ENCODE measurements at places on chromosomes 11 and 22.

DNA sequence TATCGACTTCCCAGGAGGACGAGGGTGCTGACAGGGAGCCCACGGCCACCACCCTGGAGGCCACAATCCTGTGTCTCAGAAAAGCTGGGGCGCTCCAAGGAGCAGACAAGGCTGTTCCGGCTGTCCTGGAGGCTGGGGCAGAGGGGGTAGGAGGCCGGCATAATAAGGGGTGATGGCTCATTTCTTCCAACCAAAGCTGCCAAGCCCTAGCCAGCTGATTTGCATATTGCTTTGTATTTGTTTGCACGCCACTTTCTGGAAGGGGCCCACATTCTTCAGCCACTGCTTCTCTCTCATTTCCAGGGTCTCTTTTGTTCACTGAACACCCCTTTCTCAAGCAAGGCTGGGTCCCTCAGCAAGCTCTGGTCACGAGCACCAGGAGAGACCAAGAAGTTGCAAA lies 4.7 kb downstream of the PDE2A start:
- DNase-seq: no peak

DNA sequence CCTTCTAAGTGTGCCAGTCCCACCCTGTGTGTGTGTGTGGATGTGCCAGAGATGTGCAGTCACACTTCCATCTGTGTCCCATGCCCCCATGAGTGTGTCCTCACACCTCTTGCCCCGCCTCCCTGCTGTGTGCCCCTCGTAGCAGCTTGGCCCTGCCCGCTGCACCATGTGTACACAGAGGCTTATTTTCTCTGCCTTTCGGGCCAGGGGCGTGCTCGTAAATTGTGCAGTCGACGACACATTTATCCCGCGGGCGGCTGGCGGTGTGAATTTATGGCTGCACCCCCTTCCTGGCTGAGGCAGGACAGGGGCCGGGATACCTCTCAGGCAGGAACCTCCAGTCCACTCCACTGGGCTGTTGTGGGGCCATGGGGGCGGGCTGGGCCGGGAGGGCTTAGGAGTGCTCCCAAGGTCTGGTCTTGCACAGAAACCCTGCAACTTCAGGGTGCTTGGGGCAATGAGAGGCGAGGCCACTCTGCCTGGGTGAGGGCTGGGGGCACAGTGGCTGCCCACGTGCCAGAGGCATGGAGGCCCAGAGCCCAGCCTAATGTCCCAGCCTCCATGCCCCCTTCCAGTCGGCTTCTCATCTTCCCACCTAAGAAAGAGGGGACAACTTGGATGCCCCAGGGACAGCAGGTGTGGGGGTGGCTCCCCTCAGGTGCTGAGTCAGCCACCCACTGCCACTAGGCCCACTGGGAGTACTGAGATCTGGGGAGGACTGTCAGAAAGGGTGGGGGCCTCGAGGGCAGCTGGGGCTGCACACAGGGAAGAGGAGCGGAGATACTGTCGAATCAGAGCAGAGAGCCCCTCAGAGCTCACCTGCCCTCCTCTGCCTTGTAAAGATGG lies 12.5 kb downstream of the GP1BB start:
- DNase-seq: no peak

GRCh38 chr11:135069890-135070289 lies 657.8 kb upstream of the B3GAT1 start:
- no peak for DNase-seq

- no peak for DNase-seq
These were observed 100.4 kb downstream of the GALNT18 start for GRCh38 chr11:11521306-11522002.

DNA sequence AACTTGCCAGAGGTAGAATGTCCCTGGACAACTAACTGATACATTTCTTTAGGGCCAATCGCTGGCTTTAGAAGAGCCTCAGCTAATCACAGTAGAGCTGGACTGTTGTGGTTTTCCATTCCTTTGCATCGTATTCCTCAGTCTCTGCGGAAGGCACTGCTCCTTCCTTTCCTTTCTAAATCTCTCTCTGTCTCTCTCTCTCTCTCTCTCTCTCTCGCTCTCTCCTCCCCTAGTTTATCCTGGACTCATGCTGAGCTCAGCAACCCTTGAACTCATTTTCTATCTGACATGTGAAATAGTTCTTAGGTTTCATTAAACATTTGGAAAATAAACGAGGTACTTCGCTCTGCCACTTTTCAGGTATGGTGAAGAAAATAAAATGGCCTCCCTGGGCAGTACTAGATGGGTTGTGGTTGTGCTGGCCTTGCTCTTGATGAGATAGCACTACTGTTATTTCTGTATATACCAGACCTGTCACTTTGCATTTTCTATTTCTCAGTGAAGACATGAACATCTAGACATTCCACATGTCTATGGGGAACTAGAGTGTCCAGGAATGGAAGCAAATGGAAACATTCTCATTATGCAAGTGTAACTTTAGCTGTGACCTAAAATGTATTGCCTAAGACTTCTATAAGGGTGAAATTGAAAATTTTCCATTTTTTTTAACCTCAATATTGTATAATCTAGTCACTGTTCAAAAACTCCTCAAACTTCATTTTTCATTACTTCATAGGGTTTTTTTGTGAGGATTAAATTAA lies 12.0 kb upstream of the SESN3 start:
- DNase-seq: no peak

DNA sequence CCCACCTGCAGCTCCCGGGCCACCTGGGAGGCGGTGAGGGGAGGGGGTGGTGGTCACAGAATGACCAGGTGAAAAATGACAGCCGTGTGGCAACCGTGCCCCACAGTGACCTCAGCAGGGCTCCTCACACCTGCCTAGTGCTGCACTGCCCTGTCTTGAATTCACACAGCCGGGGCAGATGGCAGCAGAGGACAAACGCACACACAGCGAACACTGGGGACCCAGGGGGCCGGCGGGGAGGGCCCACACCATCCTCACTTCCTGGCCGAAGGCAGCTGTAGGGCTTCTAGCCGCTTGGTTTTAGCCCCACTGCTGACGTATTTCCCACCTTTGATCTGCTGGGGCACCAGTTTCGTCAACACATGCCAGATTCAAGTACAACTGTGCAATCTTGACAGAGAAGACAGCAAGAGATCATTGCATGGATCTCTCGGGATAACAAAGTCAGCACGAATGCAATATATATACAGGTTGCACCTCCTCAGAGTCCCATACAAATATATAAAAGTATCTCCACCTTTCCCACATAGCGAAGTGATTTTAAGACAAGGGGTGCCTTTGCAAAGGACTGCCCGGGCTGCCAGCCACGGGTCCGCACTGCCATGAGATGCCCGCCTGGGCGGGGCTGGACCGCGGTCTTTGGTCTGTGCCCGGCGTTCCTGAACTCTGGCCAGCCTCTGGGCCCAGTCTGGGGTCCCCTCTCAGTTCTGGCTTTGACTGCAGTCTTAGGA lies 26.9 kb downstream of the TRMU start:
- DNase-seq: no peak

- no peak for DNase-seq
These were observed 58.6 kb downstream of the UVRAG start for GRCh38 chr11:75873417-75874221.

DNA sequence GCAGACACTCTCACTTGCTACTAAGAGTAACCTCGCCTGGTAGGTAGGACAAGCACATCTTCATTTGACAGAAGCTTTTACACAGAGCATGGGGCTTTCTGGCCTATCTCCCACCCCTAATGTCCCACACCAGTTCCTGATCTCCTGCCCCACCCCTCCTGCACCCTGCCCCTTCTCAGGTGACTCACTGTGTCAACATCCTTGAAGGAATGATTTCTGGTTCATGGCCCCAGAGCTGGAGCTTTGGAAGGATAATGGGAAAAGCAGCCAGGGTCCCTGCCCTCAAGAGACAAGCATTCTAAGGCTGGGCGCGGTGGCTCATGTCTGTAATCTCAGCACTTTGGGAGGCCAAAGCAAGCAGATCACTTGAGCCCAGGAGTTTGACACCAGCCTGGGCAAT lies 47.2 kb downstream of the LRFN4 start:
- no peak for DNase-seq

DNA sequence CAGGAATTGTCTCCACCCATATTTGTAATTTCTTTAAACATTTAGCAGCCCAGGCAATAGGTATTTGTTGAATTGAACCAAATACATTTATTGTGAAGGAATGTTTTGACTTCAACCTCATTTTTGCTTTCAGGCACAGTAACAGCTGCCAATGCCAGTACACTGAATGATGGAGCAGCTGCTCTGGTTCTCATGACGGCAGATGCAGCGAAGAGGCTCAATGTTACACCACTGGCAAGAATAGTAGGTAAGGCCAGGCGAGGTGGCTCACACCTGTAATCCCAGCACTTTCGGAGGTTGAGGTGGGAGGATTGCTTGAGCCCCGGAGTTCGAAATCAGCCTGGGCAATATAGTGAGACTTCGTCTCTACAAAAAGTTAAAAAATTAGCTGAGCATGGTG lies 20.9 kb downstream of the ACAT1 start:
- no peak for DNase-seq

GRCh38 chr11:42598341-42598740 lies 713.5 kb upstream of the API5 start:
- DNase-seq: no peak

GRCh38 chr22:41468381-41469217 lies at the start of the genes ACO2 and PHF5A:
Gene ACO2 (plus strand): TSS chr22:41469117. CDS start chr22:41469147, 30 bp downstream.
Gene PHF5A (minus strand): TSS chr22:41468692. CDS start chr22:41468653, 39 bp downstream.
- peak; percentile 97 for DNase-seq

- no peak for DNase-seq
These were observed 4.4 kb downstream of the MTMR3 start for GRCh38 chr22:29887358-29887757.

GRCh38 chr11:45104790-45105084 lies 41.7 kb upstream of the PRDM11 start:
- DNase-seq: no peak

DNA sequence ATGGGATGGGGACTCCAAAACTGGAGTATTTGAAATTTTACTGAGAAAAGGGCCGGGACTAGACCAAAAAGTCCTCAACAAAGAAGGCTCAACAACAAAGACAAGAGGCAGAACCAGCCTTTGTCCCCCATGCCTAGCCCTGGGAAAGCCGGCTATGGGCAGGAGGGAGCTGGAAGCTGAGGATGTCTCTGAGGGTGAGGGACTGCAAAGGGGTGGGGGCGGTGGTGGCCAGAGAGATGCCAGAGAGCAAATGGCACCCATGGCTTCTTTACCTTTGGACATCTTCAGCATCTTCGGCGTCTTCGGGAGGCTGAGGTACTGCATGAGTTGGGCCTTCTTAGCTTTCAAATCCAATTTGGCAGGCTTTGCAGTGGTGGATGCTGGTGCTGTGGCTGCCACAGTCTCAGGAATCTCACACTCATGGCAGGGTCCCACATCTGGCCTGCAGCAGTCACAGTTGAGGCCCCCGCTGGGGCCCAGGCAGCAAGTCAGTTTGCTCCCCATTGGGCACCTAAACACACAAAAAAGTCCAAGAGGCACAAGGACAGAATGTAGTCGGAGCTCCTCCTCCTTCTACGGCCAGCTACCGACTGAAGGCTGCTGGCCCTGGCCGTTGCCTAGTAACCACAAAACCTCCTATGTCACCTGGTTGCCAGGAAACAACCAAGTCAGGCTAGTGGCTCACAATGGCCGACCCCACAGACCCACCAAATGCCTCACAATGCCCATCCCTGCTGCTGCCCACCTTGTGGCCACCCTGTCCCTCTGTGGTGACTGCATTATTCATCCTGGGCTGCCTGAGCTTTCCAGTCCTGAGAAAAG lies at the start of gene C22orf42:
Gene C22orf42 (minus strand): TSS at position 592 of the 822 bp plus-strand sequence. CDS start 88 bp downstream, at position 504.
- DNase-seq: no peak

DNA sequence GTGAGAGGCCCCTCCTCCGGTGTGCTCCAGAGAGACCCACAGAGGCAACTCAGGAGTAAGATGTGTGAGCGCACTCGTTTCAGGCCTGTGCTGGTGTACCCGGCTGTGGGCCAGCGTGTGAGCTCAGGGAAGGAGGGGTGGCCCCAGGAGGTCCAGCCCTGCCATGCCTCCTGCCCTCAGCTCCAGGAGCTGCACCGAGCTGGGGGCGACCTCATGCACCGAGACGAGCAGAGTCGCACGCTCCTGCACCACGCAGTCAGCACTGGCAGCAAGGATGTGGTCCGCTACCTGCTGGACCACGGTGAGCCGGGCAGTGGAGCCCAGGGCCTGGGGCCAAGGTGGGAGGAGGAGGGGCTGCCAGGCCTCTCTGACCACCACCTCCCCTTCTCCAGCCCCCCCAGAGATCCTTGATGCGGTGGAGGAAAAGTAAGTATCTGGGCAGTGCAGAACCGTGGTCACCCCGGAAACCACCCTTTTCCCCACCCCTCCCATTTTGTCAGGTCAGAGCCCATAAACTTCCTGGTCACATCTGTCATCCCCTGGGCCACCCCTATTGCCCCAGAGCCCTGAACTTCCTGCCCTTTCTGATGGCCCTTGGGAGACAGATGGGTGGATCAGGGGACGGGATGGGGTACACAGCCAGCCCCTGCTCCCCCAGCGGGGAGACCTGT lies 2.5 kb upstream of the MDK start:
- no peak for DNase-seq

- DNase-seq: no peak
These were observed 8.9 kb downstream of the TAF1D start for GRCh38 chr11:93732237-93732892.

- no peak for DNase-seq
These were observed 15.8 kb downstream of the LINC01488 start for GRCh38 chr11:69497221-69497787.

DNA sequence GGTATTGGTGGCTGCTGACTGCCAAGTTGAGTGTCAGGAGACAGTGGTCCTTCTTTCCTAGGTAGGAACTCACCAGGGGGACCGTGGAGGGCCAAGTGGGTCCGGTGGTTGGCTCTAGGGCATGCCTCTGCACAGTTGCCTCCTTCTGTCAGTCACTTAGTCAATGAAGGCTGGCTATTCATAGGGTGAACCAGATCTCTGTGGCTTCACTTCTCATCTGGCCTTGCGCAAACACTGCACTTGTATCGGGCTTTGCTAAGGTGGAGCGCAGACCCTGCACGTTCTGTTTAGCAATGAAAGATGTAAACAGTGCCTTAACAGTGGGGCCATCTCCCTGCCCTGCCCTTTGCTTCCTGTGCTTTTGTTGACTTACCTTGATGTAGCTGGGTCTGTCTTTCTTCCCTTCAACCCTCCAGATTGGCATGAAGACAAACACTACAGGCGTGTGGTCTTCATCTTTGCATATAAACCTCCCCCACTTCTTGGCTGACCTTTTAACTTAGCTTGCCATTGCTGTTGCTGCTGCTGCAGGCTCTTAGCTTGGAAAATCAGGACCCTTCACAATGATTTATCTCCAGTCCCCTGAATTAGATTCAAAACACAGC lies 6.7 kb upstream of the SORL1-AS1 start:
- no peak for DNase-seq

- no peak for DNase-seq
These were observed 196.3 kb upstream of the ARHGAP20 start for GRCh38 chr11:110908401-110909105.

DNA sequence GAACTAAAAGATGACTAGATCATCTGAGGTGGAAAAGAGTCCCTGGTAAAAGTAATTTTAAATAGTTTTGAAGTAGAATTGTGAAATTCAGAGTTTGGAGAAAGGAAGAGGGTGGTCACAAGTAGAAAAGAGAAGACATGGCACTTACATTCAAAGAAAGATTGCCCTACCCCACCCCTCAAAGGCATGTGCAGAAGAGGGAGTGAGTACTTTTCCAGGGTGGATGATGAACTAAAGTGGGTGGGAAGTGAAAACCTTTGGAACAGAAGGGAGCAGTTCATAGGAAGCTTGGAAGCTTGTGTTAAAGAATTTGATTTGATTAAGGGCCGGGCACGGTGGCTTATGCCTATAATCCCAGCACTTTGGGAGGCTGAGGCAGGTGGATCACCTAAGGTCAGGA lies 23.6 kb downstream of the SREBF2 start:
- no peak for DNase-seq
